Amygdala (tissue), 56 donors: ENCODE measurements at places on chromosomes 12 and 14.

GRCh38 chr14:23610815-23611289 is 25.3 kb upstream of the DHRS2 start:
- no peak for DNase-seq

GRCh38 chr14:94476023-94476422 is at the start of gene SERPINA9:
SERPINA9 (minus strand) TSS chr14:94476197; CDS start chr14:94469840, 6,357 bp downstream.
- DNase-seq: no peak

- DNase-seq: no peak
Observed at GRCh38 chr12:47941871-47942613, 21.4 kb upstream of the TMEM106C start.

GRCh38 chr12:118060301-118061010 is 523 bp downstream of the WSB2 start:
- peak; percentile 37 for DNase-seq

DNA sequence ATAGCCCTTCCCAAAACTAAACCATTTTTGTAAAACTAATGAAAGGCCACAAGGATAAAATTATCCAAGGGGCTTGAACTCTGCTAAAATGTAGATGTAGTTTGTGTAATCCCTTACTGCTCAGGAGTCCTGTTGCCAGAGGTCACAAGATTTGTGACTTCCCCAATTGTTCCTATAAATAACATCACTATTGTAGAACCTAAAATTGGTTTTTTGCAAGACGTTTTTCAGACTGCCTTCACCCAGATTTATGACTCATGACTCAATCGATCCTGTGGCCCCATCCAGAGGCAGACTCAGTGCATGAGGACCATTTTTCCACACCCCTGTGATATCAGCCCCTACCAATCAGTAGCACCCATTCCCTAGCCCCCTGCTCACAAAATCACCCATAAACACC is 61.5 kb upstream of the RASSF8 start:
- no peak for DNase-seq

- DNase-seq: no peak
Observed at GRCh38 chr14:69475194-69475818, 9.2 kb upstream of the PLEKHD1 start.

GRCh38 chr12:101590383-101590782 is 4.4 kb upstream of the MYBPC1 start:
- DNase-seq: no peak

- no peak for DNase-seq
Observed at GRCh38 chr14:64725879-64726584, 21.8 kb downstream of the PLEKHG3 start.

GRCh38 chr12:41992022-41992421 is 152.7 kb downstream of the GXYLT1 start:
- DNase-seq: no peak

DNA sequence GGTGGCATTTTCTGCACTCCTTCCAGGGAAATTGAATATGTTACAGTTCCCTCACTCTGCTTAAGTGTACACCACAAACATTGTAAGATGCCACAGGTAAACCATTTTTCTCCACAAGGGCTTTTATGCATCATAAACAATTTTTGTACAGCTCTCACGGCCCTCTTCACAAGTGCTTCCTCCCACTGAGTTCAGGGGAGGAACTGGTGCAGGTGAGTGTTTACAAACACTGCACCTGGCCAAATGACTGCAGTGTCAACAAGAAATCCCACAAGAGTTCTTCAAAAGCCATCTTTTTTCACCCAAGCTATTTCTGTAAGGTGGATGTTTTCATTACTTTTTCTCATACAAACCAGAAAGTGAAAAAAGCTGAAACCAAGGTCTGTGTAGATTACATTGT is 973.2 kb downstream of the AACS start:
- no peak for DNase-seq

- no peak for DNase-seq
Observed at GRCh38 chr14:101709533-101709881, 52.0 kb upstream of the PPP2R5C start.

- no peak for DNase-seq
Observed at GRCh38 chr12:80709811-80710726, 2.6 kb downstream of the MYF6 start.

GRCh38 chr12:47777741-47778558 is 4.9 kb downstream of the SLC48A1 start:
- peak; percentile 85 for DNase-seq

DNA sequence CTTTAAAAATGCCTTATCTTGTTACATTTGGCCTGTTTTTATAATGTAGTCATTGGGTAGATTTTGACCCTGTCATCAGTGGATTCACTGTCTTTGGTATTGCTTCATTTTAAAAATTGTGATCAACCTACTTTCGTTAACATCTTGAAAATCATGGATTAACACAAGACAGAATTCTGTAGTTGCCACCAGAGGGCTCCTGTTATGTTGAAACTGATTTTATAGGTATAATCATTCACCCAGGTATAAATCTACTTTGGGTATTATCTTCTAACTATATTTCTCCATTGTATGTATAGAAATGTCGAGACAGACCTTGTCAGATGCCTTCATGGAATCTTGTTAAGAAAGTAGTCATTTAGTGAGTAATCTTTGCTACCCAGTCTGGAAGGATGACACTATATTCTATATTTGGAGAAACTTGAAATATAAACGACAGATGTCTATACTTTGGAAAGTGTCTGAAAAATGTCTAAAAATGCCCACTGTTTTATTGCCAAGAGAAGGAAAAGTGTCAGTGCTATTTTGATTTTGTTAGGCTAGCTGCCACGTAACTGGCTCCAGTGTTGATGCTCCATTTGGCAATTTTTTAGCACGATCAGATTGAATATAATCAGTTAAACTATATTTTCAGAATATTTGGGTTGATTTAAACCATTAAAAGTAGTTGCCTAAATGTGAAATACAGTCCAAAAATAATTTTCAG is 129.4 kb downstream of the PELI2 start:
- DNase-seq: no peak

GRCh38 chr14:36998686-36999085 is 173.7 kb downstream of the SLC25A21 start:
- no peak for DNase-seq

GRCh38 chr12:124763594-124763979 is 100.1 kb downstream of the SCARB1 start:
- no peak for DNase-seq

DNA sequence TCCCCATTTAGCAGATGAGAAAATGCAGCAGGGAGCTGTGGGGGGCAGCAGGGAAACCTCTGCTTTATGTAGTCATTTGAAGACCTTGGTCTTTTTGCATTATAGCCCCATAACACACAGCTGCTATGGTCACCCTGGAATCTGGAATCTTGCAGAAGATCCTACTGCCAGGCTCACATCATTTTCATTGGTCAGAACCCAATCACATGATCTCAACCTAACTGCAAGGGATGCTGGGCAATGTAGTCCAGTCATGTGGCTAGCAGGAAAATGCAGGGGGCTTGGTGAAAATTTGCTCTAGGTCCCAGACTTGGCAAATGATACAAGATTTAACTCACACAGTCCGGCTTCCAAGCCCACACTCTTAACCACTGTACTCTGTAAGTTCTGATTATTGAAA is 1028.7 kb downstream of the AACS start:
- no peak for DNase-seq

DNA sequence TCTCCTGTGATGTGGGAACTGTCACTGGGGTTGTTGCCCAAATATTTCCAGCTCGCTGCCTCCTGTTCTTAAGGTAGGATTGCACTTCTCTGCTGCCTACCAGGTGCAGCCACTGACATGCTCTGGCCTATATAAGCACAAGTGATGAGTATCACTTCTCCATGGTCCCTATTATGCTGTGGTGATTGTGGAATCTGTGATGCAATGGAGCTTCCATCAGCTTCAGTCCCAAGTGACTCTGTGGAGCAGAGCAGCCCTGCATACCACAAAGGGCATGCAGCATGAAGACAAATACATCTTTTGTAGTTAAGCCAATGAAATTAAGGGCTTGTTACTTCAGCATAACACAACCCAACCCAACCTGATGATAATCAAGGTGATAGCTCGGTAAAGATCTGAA is 43.5 kb downstream of the CKAP4 start:
- no peak for DNase-seq

- no peak for DNase-seq
Observed at GRCh38 chr12:11765421-11765816, 115.9 kb downstream of the ETV6 start.

DNA sequence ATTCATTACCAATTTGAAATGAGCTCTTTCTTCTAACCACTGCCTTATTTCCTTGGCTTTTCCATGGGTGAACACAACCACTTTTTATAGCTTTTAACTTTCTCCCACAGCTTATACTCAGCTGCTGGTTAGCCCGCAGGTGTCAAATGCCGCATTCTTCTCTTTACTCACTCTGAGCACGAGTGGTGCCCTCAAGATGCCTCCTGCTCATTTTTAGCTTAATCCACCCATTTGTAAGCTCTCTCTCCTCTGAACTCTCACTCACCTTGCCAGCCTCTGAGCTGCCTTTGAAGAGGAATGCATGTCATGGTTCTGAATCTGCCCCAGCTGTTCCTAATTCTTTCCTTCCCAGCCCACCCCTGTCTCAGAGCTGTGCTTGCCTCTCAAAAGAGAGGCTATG is 449.4 kb upstream of the PRICKLE1 start:
- no peak for DNase-seq

DNA sequence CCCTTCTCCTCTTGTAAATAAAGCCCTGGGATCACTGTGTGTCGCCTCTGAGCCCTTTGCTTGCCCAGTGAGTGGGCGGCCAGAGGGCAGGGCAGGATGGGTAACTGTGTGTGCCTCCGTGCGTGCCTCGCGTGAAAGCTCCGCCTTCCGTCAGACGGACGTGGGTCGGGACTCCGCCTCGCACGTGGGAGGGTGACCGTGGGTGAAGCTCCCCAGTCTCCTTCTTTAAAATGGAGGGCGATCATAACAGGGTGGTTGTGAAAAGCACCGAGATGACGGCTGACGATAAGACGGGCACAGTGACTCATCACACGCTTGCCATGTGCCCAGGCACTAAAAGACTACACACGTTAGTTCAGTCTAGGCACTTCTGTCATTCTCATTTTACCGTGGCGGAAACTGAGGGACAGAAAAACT is 9.2 kb downstream of the PHB2 start:
- no peak for DNase-seq

- no peak for DNase-seq
Observed at GRCh38 chr12:62248873-62249272, 11.3 kb upstream of the USP15 start.

DNA sequence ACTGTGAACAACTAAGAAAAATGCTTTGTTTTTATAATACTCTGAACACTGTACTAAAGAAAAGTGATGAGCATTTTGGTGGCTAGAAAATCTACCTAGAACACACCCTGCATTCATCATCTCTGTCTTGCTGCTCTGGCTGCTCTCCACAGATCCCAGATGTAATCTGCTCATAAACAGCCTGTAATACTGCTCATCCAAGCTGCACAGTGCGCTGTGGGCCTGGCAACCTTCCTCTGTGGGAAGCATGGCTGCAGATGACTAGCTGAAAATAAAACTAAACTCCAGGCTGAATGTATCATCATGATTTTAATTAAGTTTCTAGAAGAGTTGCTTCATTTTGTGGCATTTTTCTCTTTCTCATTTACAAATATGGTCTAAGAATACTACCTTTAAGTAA is 200.7 kb downstream of the SLC2A13 start:
- peak; percentile 37 for DNase-seq

- DNase-seq: no peak
Observed at GRCh38 chr14:103693515-103693914, 21.7 kb downstream of the XRCC3 start.

- DNase-seq: no peak
Observed at GRCh38 chr12:24560192-24560775, 388.6 kb downstream of the BCAT1 start.

GRCh38 chr12:130014485-130014807 is 110.6 kb upstream of the TMEM132D start:
- no peak for DNase-seq

- DNase-seq: peak; percentile 20
Observed at GRCh38 chr14:89957791-89958190, 2.1 kb downstream of the TDP1 start.

GRCh38 chr12:3055704-3056467 is 21.3 kb upstream of the TSPAN9 start:
- no peak for DNase-seq

GRCh38 chr12:121770813-121771625 is 22.5 kb downstream of the RHOF start:
- DNase-seq: no peak

DNA sequence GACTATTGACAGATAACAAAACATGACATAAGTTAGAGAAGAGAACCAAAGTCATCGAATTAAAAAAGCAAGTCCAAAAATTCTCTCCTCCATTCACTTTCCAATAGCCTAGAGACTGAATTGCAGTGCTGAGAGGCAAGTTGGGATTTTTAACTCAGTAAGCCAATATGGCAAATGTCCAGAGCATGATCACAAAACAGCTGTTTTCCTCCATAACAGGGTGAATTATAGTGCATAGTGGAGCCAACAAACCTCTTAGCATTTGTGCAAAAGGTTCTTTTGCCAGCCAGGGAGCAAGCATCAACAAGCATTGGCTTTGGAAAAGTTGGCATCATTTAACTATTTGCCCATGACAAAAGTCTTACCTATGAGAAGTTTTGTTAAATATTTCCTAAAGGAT is 458.8 kb upstream of the NOVA1 start:
- DNase-seq: no peak

GRCh38 chr14:23322568-23323517 is 1.6 kb downstream of the PABPN1 start:
- DNase-seq: no peak

DNA sequence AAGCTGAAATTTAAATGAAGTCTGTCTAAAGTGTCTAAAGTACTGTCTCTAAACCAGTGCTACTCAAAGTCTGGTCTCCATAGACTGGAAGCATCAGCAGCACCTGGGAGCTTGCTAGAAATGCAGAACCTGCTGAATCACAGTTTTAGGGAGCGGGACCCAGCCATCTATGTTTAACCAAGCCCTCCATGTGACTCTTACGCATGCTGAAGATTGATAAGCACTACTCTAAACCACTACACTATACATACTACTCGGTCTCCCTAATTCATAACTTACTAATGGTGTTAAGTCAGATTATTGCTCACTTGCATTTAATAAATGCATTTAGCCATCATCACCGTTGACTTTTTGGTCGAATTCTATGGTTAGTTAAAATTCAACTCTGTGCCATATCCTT is 88.8 kb downstream of the SLC25A21 start:
- no peak for DNase-seq

- no peak for DNase-seq
Observed at GRCh38 chr14:38941488-38941887, 161.5 kb downstream of the SEC23A start.

GRCh38 chr12:105352940-105353635 is 22.6 kb downstream of the C12orf75 start:
- no peak for DNase-seq
